Activated T-cell treated with anti-CD3 and anti-CD28 coated beads, Interleukin-2, amount 50 U/mL, for 4 hours (primary cell): ENCODE measurements at places on chromosomes 3 and 15. TPM values are rescaled to one million over a fixed set of nuclear protein-coding genes. Genes with fewer than 3 reads are reported as not detected.

Gene SCAANT1
- not detected for total RNA-seq

Gene TUSC7
- not detected for total RNA-seq

Gene MBD4
- total RNA-seq, result 47.0 TPM

Gene SEMA6D
- not detected for total RNA-seq

Gene GOLGA8O
- total RNA-seq, result 0.16 TPM

Gene SNAPC5
- 45.2 TPM for total RNA-seq

Gene GOLGA8T
- not detected for total RNA-seq

Gene TMC3
- total RNA-seq, result not detected

Gene GP5
- 0.23 TPM for total RNA-seq

Gene PPP1R14D
- not detected for total RNA-seq

Gene GOLGA6L9
- total RNA-seq, result 1.0 TPM

Gene ARNT2
- 0.15 TPM for total RNA-seq

Gene LDHAL6B
- not detected for total RNA-seq

Gene ARPC4
- total RNA-seq, result 257 TPM

Gene USP50
- not detected for total RNA-seq

Gene HEG1
- total RNA-seq, result 7.2 TPM

Gene PML
- 34.9 TPM for total RNA-seq

Gene PPM1L
- 2.5 TPM for total RNA-seq

Gene CCR9
- not detected for total RNA-seq

Gene CCR5
- 2.2 TPM for total RNA-seq

Gene RHCG
- total RNA-seq, result not detected

Gene CCDC9B
- total RNA-seq, result 0.13 TPM

Gene TRH
- total RNA-seq, result not detected

Gene TNFAIP8L3
- total RNA-seq, result not detected

Gene GOLGA8G
- not detected for total RNA-seq

Gene FBXW12
- total RNA-seq, result not detected

Gene MOBP
- total RNA-seq, result not detected

Gene CD276
- total RNA-seq, result 3.1 TPM

Gene SMARCC1
- 125 TPM for total RNA-seq

Gene FGD5
- total RNA-seq, result 0.13 TPM

Gene CNTN3
- not detected for total RNA-seq

Gene C2CD4A
- 1.0 TPM for total RNA-seq
